ENCODE measurements at places on chromosomes 3 and 15. TPM values are rescaled to one million over a fixed set of nuclear protein-coding genes. Genes with fewer than 3 reads are reported as not detected.

The ELP6 gene
- 36.6 TPM for total RNA-seq

The STRC gene
- total RNA-seq = 0.75 TPM

- no peaks in the 10 kb centered on the region for H3K36me3 ChIP-seq
- peaks cover 4% of the 10 kb centered on the region for H3K27me3 ChIP-seq
- no peak overlapping the region for H3K27ac ChIP-seq
- H3K4me3 ChIP-seq = no peak overlapping the region
- no peaks in the 10 kb centered on the region for H3K4me1 ChIP-seq
- DNase-seq = no peak
These were observed 77.4 kb upstream of the PRR20G start for GRCh38 chr3:127365163-127365798.

GRCh38 chr3:81437683-81438082 is 323.8 kb downstream of the GBE1 start:
- H3K27ac ChIP-seq = no peak overlapping the region
- H3K27me3 ChIP-seq = no peaks in the 10 kb centered on the region
- H3K4me3 ChIP-seq = no peak overlapping the region
- no peaks in the 10 kb centered on the region for H3K4me1 ChIP-seq
- no peaks in the 10 kb centered on the region for H3K36me3 ChIP-seq
- DNase-seq = no peak

DNA sequence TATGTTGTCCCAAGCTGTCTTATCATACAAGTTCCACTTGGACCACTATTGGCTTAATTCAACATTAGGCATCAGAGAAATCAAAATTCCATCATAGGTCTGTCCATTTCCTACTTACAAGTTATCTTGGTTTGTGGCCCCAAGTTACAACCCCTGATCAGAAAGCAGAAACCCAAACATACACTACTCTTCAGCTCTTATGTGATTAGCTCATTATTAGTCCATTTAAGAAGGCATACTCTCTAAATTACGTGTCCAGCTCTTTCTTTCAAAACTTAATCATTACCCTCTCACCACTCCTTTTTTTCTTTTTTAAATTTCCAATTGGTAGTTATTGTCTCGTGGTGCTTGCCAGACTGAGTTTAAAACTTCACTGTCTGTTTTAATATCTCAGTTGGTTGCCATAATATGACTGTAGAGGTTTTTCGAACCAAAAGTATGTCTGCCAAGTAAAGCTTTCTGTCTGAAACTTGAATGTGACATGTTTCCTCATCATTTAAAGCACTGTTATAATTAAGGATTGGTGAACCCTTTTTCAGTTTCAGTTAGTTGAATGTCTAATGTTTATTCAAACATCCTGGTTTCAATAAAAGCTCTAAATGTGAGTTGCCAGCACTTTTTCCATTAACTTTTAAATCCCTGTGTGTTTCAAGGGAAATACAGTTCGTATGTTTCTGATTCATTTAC is 150.3 kb downstream of the SAMMSON start:
- no peaks in the 10 kb centered on the region for H3K36me3 ChIP-seq
- H3K27ac ChIP-seq = no peak overlapping the region
- H3K27me3 ChIP-seq = no peaks in the 10 kb centered on the region
- DNase-seq = no peak
- H3K4me1 ChIP-seq = no peaks in the 10 kb centered on the region

The AADACL2 gene
- not detected for total RNA-seq

The ACKR2 gene
- 2.3 TPM for total RNA-seq

GRCh38 chr15:73599934-73600333 is 33.3 kb downstream of the NPTN start:
- H3K27me3 ChIP-seq = no peaks in the 10 kb centered on the region
- DNase-seq = no peak
- H3K4me3 ChIP-seq = no peak overlapping the region
- H3K27ac ChIP-seq = no peak overlapping the region

- H3K4me3 ChIP-seq = peak overlapping the region; percentile 63
- H3K27ac ChIP-seq = peak overlapping the region; percentile 95
- peak; percentile 69 for DNase-seq
- H3K27me3 ChIP-seq = no peaks in the 10 kb centered on the region
- peaks cover 48% of the 10 kb centered on the region for H3K36me3 ChIP-seq
These were observed 27.6 kb downstream of the RFT1 start for GRCh38 chr3:53102601-53103147.

Measured in activated CD4-positive, alpha-beta memory T cell treated with anti-CD3 and anti-CD28 coated beads, Interleukin-2, amount 10 ng/mL, durations not matched to agents 7 days and 5 days (primary cell).